ENCODE measurements at places on chromosomes 7 and 10.

DNA sequence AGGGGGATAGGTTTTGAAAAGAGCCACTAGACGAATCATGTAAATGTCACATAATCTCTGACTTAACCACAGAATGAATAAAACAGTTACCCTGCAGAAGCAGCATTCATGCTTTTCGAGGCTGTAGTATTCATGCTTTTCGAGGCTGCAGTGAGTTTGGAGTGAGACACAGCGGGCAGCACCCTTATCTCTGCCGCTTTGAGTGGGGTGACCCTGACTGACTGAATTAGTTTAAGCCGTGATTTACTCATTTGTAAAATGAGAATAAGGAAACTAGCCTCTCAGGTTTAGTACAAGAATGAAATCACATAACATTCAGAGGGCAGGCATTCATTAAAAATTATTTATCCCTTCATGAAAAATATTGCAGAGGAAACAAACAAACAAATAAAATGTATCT, 92.8 kb upstream of the KMT2C start:
- DNase-seq: no peak

DNA sequence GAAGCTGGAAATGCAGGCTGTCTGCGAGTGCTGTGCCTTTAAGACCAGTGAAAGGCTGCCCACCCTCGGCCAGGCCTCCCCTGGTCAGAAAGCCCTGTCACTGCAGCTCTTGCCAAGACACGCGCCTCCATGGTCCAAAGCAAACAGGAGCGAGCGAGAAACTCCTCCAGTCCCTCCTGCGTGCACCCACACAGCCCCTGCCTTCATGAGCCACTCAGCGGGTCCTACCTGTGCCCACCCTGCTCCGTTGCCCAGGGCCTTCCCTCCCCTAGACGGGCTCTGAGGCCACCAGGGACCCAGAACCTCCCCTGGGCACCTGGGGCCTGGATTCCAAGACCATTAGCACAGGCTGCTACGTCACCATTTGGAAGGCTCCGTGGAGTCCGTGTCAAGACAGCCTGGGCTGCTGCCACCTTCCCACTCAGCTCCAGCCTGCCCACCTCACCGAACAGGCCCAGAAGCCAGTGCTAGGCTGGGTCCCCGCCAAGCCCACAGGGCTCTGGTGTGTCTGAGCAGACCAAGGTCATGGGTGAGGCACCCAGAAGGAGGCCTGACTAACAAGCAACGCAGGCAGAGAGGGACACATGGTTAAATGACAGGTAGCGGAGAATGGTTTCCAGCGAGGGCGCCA, 144.5 kb downstream of the NEURL1 start:
- DNase-seq: no peak

GRCh38 chr7:42214060-42214679, 22.8 kb downstream of the GLI3 start:
- DNase-seq: no peak

DNA sequence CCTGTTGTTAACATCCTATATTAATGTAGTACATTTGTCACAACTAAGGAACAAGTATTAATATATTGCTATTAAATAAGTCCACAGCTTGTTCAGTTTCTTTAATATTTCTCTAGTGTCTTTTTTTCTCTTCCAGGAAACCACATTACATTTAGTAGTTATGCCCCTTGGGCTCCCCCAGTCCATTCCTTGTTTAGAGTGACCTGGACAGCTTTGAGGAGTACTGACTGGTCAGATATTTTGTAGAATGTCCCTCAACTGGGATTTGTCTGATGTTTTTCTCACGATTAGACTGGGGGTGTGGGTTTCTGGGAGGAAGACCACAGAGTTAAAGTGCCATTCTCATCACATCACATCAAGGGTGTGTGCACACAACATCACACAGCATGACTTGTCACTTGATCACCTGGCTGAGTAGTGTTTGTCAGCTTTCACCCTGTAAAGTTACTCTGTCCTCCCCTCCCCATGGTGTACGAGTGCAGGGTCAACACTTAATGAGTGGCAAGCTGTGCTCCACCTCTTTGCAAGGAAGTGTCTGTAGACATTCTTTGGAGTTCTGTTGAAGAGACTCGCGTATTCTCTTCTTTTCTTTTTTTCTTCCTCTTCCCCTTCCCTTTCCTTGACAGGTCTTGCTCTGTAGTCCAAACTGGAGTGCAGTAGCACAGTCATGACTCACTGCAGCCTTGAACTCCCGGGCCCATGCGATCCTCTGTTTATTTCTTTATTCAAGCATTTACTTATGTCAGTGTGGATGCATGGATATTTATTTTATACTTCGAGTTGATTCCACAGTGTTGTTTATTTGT, 10.2 kb downstream of the LMTK2 start:
- DNase-seq: peak; percentile 12

GRCh38 chr10:86710987-86711512, 42.7 kb downstream of the LDB3 start:
- peak; percentile 84 for DNase-seq

GRCh38 chr7:97733276-97734161, 1.6 kb downstream of the TAC1 start:
- peak; percentile 44 for DNase-seq

DNA sequence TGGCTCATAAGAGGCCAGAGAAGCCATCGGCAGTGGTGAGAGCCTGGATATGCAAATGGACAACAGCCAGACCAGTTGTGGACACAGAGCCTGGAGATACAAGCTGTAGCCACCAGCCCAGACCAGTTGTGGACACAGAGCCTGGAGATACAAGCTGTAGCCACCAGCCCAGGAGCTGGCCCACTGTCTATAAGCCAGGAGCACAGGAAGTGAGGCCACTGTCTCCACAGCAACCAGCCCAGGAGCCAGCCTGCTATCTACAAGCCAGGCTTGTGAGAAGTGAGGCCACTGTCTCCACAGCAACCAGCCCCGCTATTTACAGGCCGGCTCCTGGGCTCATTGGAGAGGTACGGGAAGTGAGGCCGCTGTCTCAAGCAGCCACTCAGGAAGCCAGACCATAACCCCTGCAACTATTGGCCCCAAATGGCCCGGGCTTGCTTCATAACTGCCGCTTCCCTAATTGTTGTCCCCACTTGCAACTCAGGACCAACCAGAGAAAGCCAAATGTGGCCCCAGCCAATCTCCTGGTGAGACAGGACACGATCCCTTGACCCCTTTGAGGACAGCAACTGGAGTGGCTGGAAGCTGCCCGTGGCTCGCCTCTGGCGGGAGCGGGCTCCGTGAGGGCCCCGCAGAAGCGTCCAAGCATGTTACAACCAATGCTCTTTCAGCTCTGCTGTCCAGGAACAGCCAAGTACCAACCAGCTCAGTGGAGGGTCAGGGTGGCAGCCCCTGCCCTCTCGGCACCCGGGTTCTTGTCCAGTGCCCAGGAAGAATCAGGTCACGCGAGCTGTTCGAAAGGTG, 44.1 kb upstream of the CNPY1 start:
- DNase-seq: peak; percentile 79
